ENCODE measurements at places on chromosomes 11 and 22. TPM values are rescaled to one million over a fixed set of nuclear protein-coding genes. Genes with fewer than 3 reads are reported as not detected.
A peak's percentile ranks its signal among the peaks of the same experiment; 100 is the strongest.

DNA sequence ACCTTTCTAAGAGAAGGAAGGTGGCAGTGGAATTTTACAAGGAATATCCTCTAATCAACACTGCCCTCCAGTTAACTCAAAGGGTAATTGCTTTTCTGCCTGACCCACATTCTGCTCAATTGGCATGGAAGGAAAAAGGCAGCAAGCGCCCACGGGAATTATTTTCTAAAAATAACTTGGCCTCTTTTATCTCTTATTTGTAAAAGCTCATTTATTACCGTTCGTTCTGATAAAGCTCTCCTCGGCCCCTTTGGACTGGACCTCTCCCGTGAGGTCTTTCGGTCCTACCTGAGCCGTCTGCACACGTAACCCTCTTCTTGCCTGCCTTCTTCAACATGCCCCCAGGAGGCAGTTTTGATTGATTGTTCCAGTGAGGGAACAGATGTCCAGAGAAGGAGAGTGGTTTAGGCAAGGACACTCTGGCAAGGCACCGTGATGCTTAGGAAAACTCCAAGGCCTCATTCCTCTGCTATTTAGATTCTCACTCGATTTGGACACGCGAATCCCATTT lies 53.2 kb upstream of the CRTAM start:
- DNase-seq, result no peak

GAL3ST1 gene
- total RNA-seq, result 1.2 TPM

DNA sequence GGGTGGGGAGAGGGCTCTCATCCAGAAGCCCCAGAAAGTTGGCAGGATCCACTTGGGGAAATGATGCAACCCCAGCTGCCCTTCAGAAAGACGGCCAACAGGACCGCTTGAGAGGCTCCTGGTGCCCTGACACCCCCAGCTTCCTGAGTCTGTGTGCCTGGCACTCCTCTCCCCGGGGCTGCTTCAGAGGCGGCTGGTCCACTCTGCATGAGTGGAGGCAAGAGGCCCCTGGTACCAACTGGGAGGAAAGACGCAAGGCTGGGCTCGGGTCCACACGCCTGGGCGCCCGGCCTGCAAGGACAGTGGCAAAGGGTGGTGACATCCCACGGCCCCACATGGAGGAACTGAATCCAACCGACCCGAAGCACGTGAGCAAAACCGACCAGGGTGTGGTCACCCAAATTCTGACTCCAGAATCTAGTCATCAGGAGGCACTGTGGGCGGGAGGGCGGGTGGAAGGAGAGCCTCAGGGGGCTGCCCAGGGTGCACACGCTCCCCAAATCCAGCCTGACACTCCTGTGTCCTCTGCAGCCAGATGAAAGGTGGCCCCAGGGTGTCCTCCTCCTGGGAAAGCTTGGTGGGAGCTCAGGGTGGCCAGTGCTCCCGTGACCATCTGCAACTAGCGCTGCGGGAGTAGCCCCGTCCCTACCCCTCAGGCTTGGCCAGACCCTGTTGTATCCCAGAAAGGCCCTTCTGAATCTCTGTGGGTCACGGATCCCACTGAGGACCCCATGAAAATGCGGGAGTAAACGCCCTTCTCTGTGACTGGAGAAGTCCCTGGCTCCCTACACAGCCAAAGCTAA lies 3.7 kb downstream of the RNH1 start:
- DNase-seq, result peak; percentile 58

POU2AF3 gene
- total RNA-seq, result 0.41 TPM

GRCh38 chr11:133911171-133911570 lies 45.6 kb downstream of the IGSF9B start:
- no peak for DNase-seq

KCTD14 gene
- 0.82 TPM for total RNA-seq

TRPM5 gene
- not detected for total RNA-seq

MS4A3 gene
- total RNA-seq, result 0.41 TPM

DNA sequence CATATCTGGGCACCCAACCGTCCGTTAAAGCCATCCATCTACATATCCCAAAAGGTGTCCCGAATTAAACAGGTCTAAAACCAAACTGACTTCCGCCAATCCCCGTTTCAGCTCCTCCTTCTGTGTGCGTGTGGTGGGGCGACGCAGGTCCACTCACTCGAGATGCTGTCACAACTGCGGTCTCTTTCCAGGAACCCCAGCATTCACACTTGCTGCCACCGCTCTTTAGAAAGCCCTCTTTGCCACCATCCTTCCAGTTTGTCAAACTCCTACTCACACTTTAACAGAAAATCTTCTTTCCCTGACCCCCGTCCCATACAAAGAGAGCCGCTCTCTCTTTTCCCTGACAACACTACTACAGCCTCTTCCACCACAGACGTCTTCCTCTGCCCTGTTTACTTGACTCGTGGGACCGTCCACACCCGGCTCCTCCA lies 467 bp downstream of the ESS2 start:
- no peak for DNase-seq

- DNase-seq, result no peak
These were observed 19.2 kb downstream of the LRRC55 start for GRCh38 chr11:57200917-57201316.

OR4A16 gene
- not detected for total RNA-seq

DNA sequence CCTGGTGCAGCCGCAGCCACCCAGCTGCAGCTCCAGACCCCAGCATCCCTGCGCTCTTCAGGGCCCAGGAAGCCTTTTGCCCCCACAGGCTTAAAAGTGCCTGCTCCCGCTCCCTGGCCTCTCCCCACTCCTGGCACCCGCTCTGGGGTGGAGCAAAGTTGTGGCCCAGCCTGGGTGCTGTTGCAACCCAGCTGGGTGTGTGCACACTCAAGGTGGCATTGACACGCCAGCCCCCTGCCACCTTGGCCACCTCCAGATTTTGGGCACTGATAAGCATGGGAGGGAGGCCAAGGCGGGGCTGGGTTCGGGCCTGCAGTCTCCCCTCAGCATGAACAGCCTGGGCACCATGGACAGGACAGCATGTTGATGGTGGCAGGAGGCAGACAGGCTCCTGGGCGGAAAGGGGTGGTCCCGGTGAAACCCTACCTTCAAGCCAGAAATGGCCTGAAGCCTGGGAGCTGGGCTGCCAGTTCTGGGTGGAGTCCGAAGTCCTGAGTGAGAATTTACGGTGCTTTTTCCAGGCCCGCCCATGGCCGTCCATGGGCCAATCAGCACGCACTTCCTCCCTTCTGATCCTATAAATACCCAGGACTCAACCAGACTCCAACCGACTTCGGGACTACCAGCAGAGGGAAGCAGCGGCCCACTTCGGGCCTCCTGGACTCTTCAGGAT lies 23.6 kb upstream of the RNASEH2C start:
- no peak for DNase-seq

DNA sequence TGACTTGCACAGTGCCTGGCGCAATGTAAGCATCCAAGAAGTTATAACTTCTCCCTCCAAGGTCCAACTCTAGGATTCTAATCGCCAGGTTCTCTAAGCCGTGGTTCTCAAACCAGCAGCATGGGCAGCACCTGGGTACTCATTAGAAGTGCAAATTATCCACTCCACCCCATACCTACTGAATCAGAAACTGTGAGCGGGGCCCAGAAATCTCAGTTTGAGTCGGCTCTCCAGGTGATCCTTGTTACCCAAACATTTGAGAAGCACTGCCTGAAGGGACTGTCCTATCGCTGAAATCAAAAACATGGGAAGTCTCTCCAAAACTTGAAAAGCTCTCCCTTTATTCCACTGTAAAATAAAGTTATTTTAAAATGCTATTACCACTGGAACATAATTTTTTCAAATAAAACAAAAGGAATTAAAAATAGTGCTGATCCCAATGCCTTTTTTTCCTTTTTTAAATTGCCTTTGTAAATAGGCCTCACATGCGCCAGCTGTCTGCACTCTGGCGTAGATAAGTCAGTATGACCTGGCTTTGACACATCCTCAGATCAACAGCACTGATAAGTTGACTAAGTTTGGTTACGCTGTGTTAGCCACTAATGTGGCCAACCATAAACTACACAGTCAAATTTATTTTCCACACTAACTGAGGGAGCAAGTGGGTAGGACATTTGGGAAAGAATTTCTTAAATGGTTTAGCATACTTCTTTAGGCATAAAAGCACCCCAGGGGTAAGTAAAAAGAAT lies 8.4 kb upstream of the CTR9 start:
- DNase-seq, result no peak

DNA sequence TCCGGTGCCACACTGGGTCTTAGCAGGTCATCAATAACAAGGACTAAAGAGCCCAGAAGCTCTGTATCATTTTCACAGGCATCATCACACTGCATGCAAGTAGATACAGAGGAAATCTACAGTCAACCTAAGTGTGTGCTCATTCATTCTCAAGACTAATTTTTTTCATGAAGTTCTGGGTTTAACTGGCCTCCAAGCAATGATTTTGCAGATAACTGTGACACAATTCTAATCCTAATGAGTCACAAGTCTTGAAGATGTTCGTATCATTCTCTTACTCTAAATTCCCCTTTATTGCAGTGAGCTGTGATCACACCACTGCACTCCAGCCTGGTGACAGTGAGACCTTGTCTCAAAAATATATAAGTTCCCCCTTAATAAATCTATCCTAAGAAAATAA lies 2.5 kb downstream of the OR52W1 start:
- DNase-seq, result no peak

DNA sequence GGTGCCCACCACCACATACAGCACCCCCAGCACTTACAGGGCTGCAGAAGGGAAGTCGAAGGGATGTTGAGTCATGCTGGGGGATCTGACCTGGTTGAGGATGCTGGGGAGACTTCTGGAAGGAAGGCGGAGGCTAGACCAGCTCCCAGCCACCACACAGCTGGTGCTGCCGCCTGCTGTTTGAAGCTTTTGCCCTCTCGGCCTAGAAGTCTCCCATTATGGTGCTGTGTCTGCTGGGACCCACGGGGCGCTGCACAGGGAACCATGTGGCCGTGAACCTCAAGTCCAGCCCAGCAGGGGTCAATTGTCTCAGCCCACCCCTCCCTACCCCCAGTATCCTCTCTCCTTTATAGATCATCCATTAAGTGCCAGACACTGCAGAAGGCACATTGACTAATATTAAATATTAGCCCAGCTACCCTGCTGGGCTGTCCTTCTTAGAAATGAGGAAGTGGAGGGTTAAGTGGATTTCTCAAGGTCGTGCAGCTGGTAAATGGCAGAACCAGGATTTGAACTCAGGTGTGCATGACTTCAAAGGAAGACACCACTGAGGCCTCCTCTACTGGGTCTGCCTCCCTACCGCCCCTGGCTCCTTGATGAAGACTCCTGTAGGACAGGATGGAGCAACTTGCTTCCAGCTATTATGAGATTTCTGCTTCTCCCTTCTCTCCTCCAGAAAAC lies 49.7 kb downstream of the CYTH4 start:
- no peak for DNase-seq

- no peak for DNase-seq
These were observed 40.3 kb upstream of the A4GALT start for GRCh38 chr22:42760806-42761565.

- no peak for DNase-seq
These were observed 28.4 kb upstream of the ARFGAP3 start for GRCh38 chr22:42885446-42885845.

FXYD2 gene
- total RNA-seq, result 0.82 TPM

DNA sequence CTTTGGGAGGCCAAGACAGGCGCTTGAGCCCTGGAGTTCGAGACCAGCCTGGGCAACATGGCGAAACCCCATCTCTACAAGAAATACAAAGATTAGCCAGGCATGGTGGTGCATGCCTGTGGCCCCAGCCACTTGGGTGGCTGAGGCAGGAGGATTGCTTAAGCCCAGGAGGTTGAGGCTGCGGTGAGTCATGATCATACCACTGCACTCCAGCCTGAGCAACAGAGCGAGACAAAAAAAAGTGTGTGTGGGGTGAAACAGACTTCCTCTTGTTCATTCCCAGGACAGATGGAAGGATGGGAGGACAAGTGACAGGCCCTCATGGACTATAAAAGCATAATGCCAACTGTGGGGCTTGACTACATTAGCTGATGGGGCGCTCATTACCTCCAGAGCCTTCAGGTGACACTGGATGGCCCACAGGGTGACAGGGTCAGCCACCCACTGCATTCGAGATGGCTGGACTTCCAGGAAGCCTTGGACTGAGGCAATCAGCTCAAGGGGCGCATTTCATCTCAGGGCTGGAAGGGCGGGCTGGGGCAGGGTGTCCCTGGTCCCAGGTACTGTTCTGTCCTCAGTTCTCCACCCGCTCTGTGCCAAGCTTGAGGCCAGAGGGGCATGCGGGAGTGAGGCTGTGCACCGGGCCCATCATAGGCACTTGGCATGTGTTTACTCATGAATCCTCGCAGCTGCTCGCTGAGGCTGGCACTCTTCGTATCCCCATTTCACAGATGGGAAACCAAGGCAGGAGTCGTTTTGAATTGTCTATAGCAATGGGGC lies 12.5 kb downstream of the NPTXR start:
- no peak for DNase-seq

- no peak for DNase-seq
These were observed 16.6 kb upstream of the BDNF start for GRCh38 chr11:27716835-27717234.

EMSY gene
- total RNA-seq, result 28.9 TPM

GRCh38 chr11:1931341-1932104 lies 12.0 kb downstream of the TNNT3 start:
- peak; percentile 15 for DNase-seq

OVCH2 gene
- not detected for total RNA-seq

- DNase-seq, result no peak
These were observed 17.5 kb upstream of the TSPAN18 start for GRCh38 chr11:44709281-44709562.

OR8D1 gene
- total RNA-seq, result not detected

- DNase-seq, result no peak
These were observed 355.2 kb downstream of the RAB38 start for GRCh38 chr11:87820011-87820410.

DNA sequence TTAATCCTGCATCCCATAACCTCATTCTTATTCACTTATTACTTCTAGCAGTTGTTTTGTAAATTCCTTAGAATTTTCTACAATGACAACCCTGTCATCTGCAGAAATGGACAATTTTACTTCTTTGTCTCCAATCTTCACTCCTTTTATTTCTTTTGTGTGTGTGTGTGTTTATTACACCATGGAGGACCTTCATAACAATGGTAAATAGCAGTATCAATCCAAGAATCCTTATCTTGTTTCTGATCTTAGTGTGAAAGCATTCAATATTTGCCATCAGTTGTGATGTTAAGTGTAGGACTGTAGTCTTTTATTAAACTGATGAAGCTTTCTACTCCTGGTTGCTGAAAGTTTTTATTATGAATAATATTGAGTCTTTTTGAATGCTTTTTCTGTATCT lies 109.1 kb downstream of the MPPED2 start:
- DNase-seq, result no peak

GRCh38 chr22:19406281-19406811 lies 25.2 kb downstream of the HIRA start:
- DNase-seq, result no peak

GRCh38 chr11:69437001-69437875 lies 44.2 kb upstream of the LINC01488 start:
- DNase-seq, result no peak

GRCh38 chr22:20063271-20064139 lies 16.5 kb upstream of the DGCR8 start:
- no peak for DNase-seq

- peak; percentile 12 for DNase-seq
These were observed at the start of gene APOBEC3H for GRCh38 chr22:39097098-39098020. APOBEC3H (plus strand) TSS chr22:39097244; CDS start chr22:39100279, 3,035 bp downstream.

DNA sequence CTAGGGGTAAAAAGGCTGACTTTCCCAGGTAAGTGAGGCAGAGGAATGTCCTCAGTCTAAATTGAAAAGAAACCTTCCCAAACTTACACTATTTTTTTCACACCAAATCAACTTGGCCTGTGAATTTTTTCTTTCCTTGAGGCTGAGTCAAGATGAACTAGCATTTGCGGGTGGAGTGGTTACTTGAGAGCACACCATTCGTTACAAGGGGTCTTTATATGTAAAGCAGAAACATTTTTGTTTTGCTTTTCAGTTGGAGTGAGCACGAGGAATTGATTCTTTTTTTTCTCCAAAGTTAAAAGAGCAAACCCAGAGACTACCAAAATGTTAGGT lies 36.4 kb downstream of the MAML2 start:
- no peak for DNase-seq

All from frontal cortex (tissue), 4 donors.